ENCODE measurements at places on chromosomes 7 and 10.

GRCh38 chr10:129727071-129727470 is 237.0 kb downstream of the EBF3 start:
- no peak for DNase-seq

GRCh38 chr10:103660364-103661197 is 167.1 kb downstream of the NEURL1 start:
- DNase-seq = no peak

DNA sequence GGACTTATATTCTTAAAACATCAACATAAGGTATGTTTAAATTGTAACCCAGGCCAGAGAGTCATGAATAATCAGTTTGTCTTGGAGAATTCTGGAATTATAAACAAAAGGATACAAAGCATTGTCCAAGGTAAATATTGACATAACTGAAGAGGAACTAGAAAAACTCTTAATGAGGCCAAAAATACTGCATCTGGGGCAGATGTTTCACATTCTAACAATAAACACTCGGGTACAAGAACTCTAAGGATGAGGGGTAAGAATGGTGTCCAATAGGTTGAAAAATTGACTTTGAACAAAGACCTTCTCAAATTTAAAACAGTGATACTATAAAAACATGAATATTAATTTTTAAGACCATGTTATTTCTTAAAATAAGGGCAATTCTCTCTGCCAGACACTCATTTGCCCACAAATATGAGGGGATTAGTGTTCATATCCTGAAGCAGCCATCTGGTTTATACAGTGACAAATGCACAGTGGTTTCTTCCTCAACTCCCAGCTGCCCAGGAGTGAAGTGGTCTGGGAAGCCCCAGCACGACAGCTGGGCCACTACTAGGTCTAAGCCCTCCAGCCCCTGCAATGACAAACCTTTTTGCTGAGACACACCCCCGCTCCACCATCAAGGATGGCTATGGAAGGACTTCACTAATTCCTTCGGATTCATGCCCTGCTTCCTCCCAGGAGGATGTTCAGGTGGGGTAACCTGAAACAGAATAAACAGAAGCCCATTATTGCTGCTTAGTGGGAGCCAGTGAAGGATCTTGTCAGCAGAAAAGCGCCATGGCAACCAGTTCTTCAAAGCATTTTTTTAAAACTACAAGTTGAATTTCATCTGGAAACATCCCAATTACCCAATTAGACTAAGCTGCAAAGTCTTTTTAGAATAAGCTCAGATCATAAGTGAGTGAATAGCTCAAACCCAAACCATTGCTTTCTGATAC is 107.5 kb upstream of the ARID5B start:
- DNase-seq = peak; percentile 17

GRCh38 chr10:132114953-132115520 is 49.3 kb downstream of the JAKMIP3 start:
- no peak for DNase-seq

DNA sequence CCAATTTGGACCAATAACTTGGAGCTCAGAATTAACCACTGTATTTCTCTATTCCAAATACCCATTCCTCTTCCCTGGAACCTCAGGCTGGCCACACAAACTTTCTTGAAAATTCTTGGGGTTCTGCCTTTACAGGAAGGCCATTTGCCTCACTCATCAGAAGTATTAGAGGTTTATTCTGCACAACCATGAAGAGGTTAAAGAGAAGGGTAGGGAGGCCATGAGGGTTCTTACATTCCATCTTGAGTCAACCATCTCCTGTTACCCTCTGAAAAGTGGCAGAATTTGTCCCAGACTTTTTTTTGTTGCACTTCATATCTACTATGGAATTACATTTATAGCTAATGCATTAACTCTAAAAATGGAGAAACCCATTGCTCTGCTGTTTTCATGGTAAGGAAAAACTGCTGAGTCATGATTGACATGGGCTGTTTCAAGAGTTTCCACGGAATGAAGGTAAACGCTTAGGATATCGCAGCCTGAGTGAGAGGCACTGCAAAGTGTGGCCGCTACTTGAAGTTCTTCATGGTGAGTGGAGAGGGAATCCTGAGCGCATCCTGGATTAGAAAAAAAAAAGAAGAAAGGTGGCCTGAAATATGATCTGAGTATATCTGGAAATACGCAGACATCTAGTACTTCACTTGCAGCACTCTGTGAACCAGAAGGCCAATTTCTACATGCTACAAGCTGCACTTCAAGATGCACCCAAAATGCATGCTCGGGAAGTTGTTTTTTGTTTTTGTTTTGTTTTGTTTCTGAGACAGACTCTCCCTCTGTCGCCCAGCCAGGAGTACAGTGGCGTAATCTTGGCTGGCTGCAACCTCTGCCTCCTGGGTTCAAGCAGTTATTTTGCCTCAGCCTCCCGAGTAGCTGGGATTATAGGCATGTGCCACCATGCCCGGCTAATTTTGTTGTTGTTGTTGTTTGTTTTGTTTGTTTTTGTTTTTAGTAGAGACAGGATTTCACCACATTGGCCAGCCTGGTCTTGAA is 83.7 kb downstream of the KIAA1217 start:
- no peak for DNase-seq

- no peak for DNase-seq
These were observed 12.6 kb upstream of the CDH23 start for GRCh38 chr10:71383972-71384687.

GRCh38 chr7:25726781-25727311 is 425.2 kb upstream of the NFE2L3 start:
- DNase-seq = no peak

- no peak for DNase-seq
These were observed 98.5 kb downstream of the WDR11 start for GRCh38 chr10:120949609-120950031.

Data from NCI-H748 treated with DMSO at 0.1 percent for 48 hours (cell line).